ENCODE measurements at places on chromosomes 4 and X.

DNA sequence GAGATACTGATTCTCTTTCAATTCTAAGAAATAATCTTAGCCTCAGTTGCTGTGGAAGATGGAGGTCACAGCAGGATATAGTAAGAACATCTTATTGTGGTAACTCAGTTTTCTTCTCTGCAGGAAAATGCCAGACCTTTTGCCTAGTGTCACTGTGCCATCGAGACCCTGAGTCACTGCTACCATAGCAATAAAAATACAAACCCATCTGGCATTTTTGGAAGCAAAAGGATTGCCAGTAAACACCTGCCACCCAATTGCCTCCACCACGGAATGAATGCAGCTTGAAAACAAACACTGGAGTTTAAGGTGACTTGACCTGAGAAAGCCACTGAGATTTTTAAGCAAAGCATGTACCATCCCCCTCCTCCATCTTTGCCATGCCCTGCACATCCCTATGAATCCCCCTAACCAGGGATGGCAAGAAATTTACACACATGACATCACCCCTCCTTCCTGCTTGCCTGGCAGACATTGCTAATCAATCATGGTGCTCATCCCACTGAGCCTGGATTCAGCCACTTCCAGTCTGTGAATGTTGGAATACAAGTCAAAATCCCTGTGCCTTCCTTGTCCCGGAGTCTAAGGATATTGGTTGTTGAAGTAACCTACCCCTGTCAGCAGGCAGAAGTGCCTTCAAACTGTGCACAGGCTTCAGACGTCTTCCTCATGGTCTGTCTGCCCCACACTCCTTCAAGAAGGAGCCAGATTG lies 59.6 kb upstream of the MAMLD1 start:
- no peak for DNase-seq

GRCh38 chrX:18003876-18004275 lies 142.8 kb upstream of the RAI2 start:
- DNase-seq = no peak

DNA sequence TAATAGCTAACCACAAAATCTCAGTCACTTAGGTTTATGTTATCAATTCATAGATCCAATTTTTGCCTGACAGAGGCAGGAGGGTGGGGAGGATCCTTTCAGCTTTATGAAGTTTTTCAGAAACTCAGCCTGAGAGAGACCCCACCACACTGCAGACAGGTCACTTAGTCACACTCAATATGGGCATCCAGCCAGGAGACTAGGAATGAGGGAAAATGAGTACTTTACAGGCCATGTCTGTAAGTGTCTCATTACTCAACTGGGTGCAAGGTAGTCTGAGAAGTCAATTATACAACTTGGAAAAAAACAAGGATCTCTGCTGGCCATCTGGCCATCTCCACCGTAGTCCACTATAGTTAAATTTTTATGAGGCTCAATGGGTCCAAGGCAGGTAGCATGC lies 365.9 kb downstream of the INPP4B start:
- DNase-seq = no peak

DNA sequence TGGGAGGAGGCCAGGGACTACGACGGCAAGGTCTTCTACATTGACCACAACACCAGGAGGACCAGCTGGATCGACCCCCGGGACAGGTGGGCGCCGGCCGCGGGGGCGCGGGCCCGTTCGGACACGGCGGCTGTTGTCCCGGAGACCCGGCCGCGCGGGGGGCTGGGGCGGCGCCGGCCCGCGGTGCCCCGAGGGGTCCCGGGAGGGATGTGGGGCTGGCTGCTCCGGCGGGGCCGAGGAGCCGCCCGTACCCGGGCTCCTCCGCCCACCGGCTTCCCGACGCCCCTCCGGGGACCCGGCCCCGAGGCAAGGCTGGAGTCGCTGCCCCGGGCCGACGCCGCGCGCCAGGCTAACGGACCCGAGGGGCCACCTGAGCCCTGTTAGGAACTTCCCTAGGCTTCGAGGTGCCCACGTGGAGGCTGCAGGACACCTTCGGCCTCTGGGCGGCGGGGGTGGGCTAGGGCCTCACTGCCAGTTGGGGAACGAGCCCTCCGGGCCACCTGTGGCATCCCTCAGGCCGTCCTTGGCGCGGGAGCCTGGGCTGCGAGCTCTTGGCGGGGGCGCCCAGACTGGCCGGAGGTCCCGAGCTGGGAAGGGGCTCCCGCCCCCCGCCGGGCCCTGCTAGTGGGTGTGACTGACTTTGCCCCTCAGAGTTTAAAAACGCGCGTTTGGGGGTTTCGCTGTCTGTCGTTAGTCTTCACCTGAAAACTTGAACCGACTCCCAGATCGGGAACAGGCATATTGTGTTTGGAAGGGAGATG lies 660 bp downstream of the WWC2 start:
- no peak for DNase-seq

DNA sequence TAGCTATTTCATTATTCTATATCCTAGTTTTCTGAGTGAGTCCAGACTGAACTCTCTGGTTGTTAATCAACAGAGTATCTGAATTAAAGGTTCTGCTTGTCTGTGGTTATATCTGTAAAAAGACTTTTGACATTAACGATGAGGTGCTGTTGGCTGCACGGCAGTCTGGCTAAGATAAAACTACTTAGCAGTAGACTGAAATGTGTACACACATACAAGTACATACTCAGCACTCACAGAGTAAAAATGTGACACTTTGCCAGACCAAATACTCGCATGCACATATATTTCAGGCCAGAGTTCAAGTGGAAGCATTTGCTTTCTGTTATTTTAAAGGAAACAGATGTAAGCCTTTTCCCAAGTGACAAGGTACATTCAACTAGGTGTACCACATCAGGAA lies 80.5 kb downstream of the PRDM5 start:
- no peak for DNase-seq

GRCh38 chr4:42488114-42488513 lies 90.8 kb downstream of the SHISA3 start:
- no peak for DNase-seq

- no peak for DNase-seq
Observed at GRCh38 chrX:73615022-73615421, 52.0 kb downstream of the CHIC1 start.

DNA sequence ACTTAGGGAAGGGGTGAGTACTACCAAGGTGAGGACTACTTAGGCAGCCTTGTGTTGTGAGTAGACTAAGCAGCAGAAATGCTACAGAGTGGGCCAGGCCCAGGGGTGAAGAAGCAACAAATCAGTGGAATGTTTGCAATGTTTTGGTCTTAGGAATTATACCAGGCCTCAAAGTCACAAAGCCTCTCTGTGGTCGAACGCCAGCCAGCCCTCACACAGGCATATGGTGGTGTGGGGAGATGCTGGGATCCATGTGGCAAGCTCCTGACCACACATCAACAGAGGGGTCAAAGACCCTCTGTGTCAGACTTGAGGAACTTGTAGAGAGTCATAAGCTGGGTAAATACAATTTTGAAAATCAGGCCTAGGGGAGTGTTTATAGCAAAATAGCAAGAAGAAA lies 153.8 kb upstream of the KLF3 start:
- no peak for DNase-seq

DNA sequence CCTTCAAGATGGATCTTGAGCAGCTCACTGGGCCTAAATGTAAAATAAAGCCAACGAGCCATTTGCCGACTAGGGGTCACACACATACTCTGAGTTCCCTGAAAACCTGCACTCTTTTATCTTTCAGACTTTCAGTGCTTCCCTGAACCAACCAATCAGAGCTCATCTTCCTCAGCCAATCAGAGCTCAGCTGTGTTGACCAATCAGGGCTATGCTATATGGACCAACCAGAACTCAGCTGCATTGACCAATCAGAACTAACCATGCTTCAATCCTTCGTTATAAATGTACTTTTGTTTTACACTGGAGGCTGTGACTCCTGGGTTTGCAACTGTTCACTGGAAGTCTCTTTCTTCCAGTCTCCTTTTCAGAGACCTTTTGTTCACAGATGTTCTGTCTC lies 19.3 kb downstream of the SLC25A53 start:
- no peak for DNase-seq

GRCh38 chr4:169128902-169129301 lies 118.8 kb upstream of the CBR4 start:
- DNase-seq = no peak

GRCh38 chrX:2266445-2267349 lies 234.1 kb downstream of the DHRSX start:
- DNase-seq = no peak

DNA sequence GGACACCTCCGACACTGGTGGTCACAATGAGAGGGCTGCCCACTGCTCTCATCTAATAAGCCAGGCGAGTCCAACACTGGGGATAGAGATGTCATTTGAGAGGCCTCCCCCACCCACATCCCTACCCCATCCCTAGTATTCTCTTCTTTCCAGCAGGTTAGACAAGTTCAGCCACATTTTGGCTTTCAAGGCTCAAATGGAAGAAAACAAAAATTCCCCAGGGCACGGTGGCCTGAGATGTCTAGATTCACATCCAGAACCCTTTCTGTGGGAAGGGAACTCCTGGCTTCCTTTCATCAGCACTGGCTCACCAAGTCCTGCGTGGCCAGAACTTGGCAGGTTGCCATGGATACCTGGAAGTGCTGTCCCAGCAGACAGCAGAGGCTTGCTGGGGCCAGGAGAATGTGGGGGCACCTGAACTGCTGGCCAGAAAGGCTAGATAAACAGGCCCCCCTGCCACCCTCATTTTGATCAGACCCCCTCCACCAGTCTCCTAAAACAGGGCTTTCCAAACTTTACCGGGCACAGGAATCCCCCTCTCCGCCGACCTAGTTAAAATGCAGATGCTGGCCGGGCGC lies 1.3 kb upstream of the NYX start:
- no peak for DNase-seq

GRCh38 chr4:13527192-13527980 lies 16.9 kb downstream of the NKX3-2 start:
- DNase-seq = no peak

DNA sequence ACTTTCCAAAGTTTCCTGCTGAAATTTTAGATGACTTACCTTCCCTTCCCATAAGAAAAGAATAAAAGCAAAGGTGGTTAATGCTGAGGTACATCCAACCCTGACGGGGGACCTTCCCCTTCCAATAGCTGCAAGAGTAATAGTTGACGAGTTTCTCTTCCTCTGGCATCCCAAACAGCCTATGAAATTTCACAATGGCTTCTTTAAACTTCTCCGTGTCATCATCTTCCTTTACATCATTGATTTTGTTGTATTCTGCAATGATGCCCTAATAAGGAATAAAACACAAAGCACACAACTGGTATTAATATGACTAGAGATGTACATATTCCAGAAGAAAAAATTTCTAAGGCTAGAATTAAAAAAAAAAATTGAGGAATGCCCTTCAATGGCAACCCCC lies 76.6 kb downstream of the TBC1D9 start:
- no peak for DNase-seq

All from thoracic aorta (tissue), 2 donors.